Hepatic stellate cell (primary cell): ENCODE measurements at places on chromosomes 3 and 15.
A peak's percentile ranks its signal among the peaks of the same experiment; 100 is the strongest.

GRCh38 chr3:120496278-120497002, 45.6 kb upstream of the FSTL1 start:
- peak; percentile 61 for DNase-seq

DNA sequence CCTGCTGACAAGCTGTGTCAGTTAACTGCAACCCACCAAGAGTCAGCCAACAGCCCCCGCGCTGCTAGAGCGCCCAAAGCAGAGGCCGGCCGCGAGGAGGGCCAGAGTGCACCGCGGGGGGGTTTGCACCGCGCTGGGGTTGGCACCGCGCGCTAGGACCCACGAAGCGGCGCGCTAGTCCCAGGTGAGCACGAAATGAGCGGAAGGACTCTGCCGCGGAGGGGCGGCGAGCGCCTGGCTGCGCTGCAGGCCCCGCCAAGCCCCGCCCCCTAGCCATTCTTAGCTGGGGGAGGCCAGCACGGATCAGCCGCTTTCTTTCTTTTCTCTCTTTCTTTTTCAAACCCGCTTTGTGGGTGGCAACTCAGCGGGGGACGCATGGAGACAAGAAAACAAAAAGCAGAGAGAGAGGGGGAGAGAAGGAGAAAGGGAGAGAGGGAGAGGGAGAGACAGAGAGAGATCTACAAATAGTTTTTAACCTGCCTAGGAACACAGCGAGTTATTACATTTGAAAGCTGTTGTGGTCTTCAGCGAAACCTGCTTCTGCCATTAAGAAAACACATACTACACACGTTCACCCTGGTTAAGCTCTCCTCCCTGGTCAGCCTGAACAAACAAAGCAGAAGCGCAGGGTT, 6.9 kb upstream of the FOXB1 start:
- no peak for DNase-seq

DNA sequence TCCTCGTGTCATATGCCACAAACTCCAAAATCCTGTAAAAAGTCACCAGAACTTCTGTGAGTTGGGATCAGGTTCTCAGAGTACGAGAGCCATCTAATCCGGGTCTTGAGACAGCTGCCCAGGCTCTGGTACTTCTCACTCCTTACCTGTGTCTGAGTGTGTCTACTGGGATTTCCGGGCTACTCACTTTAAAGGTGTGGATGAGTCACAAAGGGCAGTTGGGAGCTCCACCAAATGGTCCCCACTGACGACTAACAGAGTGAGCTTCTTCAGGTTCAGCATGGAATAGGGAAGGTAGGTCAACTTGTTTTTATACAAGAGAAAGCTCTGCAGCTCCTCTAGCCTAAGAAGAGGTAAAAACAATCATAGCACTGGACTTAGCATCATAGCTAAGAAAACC, 29.5 kb downstream of the RTP3 start:
- DNase-seq: no peak

DNA sequence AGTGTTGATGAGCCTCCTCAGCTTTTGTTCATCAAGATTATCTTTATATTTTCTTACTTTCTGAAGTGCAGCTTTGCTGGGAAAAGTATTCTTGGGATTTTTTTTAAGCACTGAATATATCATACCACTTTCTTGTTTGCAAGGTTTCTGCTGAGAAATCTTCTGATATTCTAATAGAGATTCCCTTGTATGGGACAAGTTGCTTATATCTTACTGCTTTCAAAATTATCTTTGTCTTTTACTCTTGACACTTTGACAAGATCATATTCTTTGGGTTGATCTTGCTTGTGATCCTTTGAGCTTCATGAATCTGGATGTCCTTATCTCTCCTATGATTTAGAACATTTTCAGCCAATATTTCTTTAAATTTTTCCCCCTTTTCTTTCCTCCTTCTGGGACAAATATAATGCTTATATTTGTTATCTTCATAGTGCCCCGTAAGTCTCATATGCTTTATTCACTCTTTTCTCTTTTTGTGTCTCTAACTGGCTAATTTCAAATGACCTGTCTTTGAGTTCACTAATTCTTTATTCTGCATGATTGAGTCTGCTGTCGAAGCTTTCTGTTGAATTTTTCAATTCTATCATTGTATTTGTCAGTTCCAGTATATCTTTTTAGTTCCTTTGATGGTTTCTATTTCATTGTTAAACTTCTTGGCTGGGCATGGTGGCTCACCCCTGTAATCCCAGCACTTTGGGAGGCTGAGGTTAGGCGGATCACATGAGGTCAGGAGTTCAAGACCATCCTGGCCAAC, 211.4 kb upstream of the MANF start:
- no peak for DNase-seq

GRCh38 chr3:197136744-197137143, 107.1 kb upstream of the MELTF start:
- DNase-seq: no peak

DNA sequence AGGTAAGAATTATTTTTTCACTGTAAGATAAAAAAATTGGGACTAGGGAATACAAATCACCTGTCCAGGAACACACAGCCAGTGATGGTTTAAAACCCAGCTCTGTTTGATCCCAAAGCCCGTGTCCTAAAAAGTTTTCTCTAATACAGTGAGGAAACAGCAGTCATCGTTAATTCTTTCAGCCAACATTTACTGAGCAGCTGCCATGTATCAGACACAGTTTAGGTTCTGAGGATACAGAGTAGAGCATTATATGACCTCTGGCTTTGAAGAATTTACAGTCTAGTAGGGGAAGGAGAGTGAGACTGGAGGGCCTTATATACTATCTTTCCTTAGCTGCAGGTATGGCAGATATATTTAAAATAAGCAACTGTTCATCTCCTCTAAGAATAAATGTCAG, 82.7 kb downstream of the KCNMB2 start:
- DNase-seq: no peak

DNA sequence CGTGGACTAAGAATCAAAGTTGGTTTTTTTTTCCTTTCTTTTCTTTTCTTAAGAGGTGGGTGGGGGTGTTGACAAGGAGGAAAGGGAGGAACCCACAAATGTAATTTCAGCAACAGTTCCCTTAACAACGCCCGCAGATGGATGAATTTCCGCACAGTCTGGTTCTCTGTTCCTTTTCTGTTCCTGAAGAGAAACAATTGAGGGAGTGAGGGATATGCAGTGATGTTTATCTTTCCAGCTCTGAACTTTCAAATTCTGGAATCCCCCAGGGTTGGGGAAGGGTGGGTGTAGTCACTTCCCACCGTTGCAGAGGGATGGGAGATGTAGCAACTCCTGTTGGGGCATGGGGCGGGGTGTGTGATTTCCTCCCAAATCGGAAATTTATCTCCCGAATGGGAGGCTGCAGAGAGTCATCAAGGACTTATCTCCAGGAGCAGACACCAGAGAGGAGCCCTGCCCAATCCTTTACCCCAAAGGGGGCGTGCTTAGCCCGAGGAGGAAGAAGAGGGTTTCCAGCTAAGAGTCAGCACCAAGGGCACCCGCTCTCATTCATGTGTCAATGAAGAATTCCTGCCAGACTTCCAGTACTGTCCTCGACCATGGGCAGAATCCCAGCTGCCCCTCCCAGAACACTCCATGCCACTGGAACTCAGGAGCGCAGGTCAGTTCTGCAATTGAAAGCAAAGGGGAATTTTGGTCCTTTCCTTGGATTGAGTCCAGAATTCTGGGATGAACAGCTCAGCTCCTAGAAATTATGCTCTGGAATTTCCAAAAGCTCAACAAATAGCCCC, 35.0 kb upstream of the CFAP161 start:
- no peak for DNase-seq

DNA sequence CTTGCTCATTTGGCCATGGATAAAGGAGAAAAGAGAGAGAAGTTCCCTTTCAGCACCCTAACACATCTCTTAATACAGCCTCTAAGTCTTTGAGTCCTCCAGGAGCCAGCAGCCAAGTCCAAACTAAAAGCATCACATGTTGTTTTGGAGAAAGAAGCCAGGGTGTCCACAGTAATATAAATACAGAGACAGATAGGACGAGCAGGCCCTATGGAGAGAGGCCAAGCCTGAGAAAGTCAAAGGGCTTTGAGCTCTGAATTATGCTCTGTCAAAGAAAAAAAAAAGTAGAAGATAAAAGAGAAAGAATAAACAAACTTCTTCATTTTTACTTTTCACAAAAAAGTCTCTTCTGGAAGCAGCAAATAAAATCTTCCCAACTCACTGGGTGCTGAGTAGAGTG, 92.4 kb upstream of the THBS1 start:
- DNase-seq: no peak

GRCh38 chr3:3201611-3202010, 22.1 kb upstream of the CRBN start:
- DNase-seq: no peak

DNA sequence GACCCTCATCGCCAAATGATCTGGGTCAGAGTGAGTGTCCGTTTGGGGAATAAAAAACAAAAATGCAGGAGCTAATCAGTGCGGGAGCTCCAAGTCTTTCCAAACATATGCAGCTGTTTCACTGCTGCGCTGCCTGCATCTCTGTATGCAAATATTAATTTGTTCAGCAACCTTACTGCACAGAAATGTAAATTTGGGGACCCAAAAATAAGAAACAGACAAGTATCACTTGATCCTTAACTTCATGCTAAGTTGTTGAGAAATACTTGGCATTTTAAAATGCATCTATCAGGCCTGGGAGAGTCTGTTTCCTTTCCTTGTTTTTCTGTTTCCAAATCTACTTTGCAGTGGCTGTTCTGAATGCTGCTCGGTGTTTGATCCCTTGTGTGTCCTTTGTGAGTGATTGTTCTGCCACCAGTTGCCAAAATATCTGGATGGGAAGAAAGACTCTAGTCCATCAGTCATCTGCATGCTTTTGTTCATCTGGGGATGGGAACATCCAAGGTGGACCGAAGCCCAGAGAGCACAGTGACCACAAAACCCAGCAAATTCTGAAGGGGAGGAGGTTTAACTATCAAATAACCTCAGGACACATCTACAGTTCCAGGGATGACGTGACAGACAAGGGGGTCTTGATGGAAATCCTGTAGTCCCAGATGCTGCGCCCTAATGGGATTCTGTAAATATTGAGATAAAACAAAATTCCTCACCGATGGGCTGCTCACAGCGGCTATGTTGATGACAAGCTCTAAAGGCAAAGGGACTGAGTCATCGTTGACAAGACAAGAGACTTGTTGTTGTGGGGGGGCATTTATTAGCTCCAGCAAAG, 199.5 kb upstream of the WNT5A start:
- DNase-seq: no peak

- DNase-seq: no peak
Measured at GRCh38 chr3:150069154-150069527, 98.4 kb upstream of the PFN2 start.

DNA sequence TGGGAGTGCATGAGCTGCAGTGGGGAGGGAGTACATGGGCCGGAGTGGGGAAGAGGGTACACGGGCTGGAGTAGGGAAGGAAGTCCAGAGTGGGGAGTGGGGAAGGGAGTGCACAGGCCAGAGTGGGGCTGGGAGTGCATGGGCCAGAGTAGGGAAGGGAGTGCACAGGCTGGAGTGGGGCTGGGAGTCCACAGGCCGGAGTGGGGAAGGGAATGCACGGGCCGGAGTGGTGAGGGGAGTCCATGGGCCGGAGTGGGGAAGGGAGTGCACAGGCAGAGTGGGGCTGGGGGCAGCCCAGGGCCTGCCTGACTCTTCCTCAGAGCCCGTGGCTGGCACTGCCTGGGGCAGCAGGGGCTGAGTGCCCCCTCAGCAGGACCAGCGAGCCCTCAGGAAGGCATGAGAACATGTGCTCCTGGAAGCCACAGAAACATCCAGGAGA, 40.7 kb downstream of the KLF15 start:
- DNase-seq: no peak

DNA sequence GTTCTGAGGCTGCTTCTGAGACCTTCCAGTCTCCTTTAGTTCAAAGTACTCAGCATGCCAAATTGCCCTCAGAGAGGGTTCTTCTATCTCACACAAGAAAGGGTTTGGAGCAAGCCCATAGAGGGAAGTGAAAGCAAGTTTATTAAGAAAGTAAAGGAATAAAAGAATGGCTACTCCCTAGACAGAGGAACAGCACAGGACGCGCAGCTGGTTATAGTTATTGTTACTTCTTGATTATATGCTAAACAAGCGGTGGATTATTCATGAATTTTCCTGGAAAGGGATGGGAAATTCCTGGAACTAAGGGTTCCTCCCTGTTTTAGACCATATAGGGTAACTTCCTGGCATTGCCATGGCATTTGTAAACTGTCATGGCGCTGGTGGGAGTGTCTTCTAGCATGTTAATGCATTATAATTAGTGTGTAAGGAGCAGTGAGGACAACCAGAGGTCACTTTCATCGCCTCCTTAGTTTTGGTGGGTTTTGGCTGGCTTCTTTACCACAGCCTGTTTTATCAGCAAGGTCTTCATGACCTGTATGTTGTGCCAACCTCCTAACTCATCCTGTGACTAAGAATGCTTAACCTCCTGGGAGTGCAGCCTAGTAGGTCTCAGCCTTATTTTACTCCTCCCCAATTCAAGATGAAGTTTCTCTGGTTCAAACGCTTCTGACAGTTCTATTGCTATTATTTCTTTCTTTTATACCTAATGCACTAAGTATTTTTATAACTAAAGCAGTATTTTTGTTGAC, 26.3 kb downstream of the SCN11A start:
- no peak for DNase-seq

- no peak for DNase-seq
Measured at GRCh38 chr3:5001135-5001534, 21.9 kb downstream of the BHLHE40 start.

DNA sequence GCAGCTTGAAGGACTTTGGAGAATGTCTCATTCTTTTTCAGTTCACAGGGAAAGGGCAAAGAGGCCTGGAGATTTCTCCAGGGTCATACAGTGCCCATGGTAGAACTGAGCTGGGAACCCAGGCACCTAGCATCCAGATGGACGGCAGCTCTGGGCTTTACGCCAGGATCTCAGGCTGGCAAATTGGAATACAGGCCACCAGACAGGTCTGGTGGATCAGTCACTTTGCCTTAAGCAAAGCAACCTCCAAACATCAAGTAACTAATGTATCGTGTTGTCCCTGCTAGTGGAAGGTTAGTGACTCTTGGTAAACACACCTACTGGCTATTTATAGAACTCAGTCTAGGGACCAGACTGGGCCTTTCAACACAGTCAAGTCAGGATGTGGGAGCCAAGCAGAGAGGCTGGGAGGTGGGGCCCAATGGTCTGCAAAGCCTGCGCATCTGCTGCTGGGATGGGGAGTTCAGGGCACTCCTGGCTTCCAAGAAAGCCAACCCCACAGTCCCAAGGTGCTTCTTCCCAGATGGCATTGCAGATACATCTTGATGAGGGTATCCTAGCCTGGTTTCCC, 30.2 kb downstream of the RPLP1 start:
- DNase-seq: no peak

DNA sequence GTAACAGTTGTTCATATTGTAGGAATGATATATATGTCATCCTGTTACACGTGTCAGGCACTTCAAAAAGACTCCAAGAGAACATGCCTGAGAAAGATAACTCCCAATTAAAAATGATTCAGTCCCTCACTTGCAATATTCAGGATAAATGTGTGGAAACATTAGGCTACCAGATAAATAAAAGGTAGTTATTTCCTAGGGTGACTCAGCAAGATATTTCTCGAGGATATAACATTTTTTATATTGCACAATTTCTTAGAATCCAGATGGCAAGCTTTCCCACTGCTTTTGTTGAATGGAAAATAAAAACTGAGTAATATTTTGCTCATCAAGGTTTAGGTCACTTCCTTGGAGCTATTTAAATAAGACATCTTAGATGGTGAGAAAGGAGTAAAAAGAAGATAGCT, 181.4 kb downstream of the GAP43 start:
- DNase-seq: peak; percentile 24

- DNase-seq: no peak
Measured at GRCh38 chr15:101048581-101049030, 129.4 kb downstream of the LRRK1 start.

GRCh38 chr3:30688776-30689641, 82.6 kb downstream of the TGFBR2 start:
- DNase-seq: peak; percentile 25
